ENCODE measurements at places on chromosomes 12 and 14.
A peak's percentile ranks its signal among the peaks of the same experiment; 100 is the strongest.

DNA sequence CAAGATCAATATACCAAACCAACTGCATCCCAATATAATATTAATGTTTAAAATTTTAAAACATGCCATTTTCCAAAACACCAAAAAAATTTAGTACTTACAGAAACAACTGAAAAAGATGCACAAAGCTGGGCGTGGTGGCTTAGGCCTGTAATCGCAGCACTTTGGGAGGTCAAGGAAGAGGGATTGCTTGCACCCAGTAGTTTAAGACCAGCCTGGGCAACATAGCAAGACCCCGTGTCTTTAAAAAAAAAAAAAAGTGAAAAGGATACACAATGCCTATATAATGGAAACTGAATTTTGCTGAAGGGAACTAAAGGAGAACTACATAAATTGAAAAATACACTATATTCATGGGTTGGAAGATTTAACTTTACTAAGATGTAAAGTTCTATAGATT, 149.5 kb downstream of the RMST start:
- DNase-seq = no peak

DNA sequence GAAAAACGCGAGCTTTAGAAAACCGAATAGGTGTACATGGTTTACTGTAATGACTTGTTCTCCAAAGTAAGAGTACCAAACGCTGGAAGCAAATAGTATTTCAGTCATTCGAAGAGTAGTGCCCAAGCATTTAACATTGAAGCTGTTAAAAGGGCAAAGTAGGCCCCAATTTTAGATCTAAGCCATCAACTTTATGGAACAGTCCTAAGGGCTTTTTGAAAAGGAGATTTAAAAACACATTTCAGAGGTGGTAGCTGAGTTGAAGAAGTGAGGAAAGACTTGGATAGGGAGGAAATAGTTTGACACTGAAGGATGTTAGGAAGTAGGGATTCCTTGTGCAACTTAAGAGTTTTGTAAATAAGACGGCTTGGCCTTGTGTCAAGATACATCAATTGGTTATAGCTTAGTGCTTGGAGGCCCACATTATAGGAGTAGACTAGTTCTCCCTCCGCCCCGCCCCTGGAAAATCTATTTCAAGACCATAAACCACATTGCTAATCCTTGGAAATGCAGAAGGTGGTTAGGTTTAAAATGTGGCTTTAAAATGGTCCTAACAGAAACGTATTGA, 783 bp upstream of the TUBA1B start:
- no peak for DNase-seq

GRCh38 chr12:79451978-79452377, 238.8 kb downstream of the PAWR start:
- DNase-seq = peak; percentile 84

DNA sequence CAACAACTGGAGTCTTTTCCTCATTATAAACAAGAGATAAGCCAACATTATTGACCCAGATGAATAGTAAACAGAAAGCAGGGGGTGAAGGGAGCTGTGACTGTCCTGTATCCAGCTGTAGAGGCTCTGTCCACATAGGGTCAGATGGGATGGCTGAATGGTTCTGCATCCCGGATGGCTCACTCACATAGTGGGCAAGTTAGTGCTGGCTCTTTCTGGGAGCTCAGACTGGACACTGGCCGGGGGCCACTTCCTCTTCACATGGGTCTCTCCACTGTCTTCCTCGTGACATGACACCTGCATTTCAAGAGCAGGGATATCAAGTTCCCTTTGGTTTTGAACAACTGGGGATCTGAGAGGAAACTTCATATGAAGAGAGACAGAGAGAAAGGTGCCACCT, 969.6 kb upstream of the TMEM132C start:
- no peak for DNase-seq

GRCh38 chr12:95623554-95624170, 72.4 kb upstream of the USP44 start:
- DNase-seq = peak; percentile 81

- DNase-seq = no peak
These were observed 7.3 kb upstream of the RIN3 start for GRCh38 chr14:92506231-92506630.

- no peak for DNase-seq
These were observed 58.2 kb downstream of the DICER1 start for GRCh38 chr14:95098984-95099599.

- DNase-seq = no peak
These were observed 48.9 kb upstream of the FOS start for GRCh38 chr14:75229661-75230139.

- no peak for DNase-seq
These were observed 34.0 kb upstream of the C2CD5 start for GRCh38 chr12:22578328-22578727.

- DNase-seq = no peak
These were observed 2.7 kb downstream of the CHST11 start for GRCh38 chr12:104459368-104459909.

GRCh38 chr12:12016284-12017100, 54.2 kb upstream of the BCL2L14 start:
- no peak for DNase-seq

GRCh38 chr12:110745542-110746284, 3.0 kb upstream of the PPP1CC start:
- DNase-seq = no peak

- DNase-seq = peak; percentile 89
These were observed 479 bp downstream of the GPR135 start for GRCh38 chr14:59464486-59465315.

DNA sequence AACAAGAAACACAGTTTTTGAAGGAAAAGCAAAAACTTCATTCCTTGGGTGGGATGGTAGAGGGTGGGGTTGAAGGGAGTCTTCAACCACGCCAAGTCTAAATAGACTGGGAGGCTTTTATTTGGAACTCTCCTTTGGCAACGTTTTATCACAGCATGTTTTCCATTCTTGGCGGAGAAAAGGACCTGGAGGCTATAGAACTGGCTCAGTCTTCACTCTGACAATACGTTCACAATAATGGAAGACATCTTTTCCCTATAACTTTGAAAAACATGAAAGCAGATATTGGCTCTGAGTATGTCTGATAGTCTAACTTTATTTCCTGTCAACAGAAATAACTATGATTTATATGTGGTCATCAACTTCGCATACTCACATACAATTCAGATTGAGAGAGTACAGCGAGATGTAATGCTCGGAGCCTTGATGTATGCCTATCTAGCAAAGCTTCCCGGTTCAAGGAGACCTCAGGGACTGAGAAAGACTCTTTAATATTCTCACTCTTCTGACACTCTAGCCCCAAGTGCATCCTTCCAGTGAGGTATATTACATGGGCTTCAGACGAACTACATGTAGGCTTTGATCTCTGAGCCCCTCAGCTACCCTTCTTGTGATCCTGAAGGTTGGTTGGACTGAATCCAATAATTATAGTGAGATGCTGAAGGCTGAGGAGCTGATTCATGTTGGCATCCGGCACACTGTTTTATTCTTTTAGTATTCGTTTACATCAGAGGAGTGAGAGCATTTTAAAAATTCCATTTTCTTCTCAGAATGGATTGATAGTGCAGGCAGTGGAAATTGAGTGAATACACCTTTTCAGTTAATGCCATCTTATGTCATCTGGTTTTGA, 14.0 kb downstream of the TMEM30B start:
- no peak for DNase-seq

DNA sequence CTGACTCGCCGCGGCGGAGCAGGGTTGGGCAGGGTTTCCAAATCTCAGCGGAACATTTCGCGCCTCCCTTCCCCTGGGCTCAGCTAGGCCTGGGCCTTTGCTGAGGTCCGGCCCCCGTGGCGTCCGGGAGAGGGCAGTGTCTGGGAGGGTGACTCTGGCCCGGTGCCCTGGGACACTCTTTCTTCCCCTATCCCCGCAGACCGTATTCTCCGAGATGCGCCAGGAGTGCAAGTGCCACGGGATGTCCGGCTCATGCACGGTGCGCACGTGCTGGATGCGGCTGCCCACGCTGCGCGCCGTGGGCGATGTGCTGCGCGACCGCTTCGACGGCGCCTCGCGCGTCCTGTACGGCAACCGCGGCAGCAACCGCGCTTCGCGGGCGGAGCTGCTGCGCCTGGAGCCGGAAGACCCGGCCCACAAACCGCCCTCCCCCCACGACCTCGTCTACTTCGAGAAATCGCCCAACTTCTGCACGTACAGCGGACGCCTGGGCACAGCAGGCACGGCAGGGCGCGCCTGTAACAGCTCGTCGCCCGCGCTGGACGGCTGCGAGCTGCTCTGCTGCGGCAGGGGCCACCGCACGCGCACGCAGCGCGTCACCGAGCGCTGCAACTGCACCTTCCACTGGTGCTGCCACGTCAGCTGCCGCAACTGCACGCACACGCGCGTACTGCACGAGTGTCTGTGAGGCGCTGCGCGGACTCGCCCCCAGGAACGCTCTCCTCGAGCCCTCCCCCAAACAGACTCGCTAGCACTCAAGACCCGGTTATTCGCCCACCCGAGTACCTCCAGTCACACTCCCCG, 3.0 kb downstream of the WNT1 start:
- DNase-seq = no peak

GRCh38 chr14:76257111-76257803, 105.5 kb downstream of the GPATCH2L start:
- no peak for DNase-seq

- no peak for DNase-seq
These were observed 3.3 kb downstream of the TMEM121 start for GRCh38 chr14:105529569-105530284.

- DNase-seq = no peak
These were observed 292.9 kb downstream of the MED13L start for GRCh38 chr12:115984616-115985015.

- DNase-seq = no peak
These were observed 61.0 kb upstream of the PTHLH start for GRCh38 chr12:28033538-28033915.

DNA sequence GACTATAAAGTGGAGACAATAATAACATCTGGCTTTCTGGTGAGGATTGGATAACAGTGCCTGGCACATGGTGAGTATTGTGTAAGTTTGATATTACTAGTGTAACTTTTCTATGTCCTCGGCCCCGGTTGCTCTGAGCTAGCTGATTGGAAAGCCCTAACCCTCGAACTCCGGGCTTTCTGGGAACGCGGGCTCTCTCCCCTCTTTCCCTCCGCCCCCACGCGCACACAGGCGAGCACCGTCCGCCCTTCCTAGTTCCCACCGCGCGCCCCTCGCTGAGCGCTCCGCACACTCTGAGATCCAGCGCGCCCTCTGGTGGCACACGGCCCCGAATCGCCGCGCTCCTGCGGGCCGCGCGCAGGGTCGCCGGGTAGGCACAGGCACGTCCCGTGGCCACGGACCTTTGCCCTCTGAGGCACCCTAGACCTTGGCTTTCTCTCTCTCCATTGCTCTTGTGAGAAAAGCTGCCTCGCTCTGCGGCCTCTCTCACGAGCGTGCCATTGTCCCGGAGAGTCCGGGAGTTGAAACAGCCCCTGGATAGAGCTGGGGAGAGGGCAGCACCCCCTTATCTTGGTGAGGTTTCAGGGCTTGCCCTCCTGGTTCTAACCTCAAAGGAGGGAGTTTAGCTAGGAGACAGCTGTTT, 23.2 kb upstream of the ESRRB start:
- no peak for DNase-seq

- peak; percentile 91 for DNase-seq
These were observed 5.1 kb downstream of the CISTR start for GRCh38 chr12:53746592-53747092.

DNA sequence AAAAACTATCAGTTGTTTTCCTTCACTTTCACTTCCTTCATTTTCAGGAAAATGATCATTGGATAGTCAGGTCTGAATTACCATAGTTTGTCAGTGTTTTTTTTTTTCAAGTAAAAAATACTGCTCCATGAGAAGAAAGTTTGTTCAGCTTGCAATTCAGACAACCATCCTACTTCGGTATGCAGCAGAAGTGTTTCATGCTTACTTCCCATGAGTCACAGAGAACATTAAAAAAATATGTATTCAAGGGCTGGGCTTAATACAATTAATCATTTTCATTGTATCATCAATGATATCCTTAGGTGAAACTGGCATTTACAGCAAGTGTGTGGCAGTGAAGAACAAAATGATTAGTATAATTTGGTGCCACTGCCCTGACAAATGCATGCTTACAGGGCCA, 21.6 kb downstream of the PYM1 start:
- DNase-seq = no peak

- no peak for DNase-seq
These were observed 35.9 kb downstream of the FBLN5 start for GRCh38 chr14:91911474-91912032.

- DNase-seq = no peak
These were observed 9.2 kb upstream of the PYROXD1 start for GRCh38 chr12:21428241-21428640.

- DNase-seq = no peak
These were observed 85.4 kb upstream of the RTL1 start for GRCh38 chr14:100988956-100989355.

- DNase-seq = no peak
These were observed 62.4 kb downstream of the UBR7 start for GRCh38 chr14:93269341-93270068.

DNA sequence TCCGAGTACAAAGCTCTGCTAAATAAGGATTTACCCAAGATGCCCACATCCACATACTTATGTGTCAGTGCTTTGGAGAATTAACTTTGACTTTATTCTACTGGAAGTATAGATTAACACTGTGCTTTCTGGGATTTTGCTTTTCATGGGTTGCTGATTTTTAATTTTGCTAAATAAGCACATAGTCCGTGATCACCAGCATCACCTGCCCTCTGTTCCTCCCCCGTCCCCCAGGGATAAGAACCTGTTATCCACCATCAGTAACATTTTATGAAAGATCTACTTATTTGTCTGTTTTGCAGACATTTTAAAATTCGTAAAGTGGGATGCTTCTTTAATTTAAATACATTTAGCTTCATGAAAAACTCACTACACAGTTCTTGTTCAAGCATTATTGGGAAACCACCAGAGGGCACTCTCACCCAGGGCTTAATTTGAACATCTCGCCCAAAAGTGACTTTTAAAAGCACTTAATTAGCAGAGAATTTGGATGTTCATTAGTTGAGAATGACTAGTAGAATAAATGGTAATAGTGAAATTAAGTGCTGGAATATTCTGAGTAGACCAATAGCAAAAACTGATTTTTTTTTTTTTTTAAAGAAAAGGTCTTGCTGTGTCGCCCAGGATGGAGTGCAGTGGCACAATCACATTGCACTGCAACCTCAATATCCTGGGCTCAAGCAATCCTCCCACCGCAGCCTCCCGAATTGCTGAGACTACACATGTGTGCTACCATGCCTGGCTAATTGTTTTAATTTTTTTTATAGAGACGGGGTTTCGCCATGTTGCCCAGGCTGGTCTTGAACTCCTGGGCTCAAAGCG, 35.7 kb downstream of the MRPL42 start:
- DNase-seq = no peak

GRCh38 chr12:108333898-108334699, 5.0 kb downstream of the CMKLR1 start:
- DNase-seq = no peak

- DNase-seq = no peak
These were observed 588 bp upstream of the GRIN2B start for GRCh38 chr12:13981990-13982389.
